A172 (cell line): ENCODE measurements at places on chromosomes 7 and 10. TPM values are rescaled to one million over a fixed set of nuclear protein-coding genes. Genes with fewer than 3 reads are reported as not detected.
A peak's percentile ranks its signal among the peaks of the same experiment; 100 is the strongest.

- no peak for DNase-seq
Measured at GRCh38 chr10:11806706-11807105, 16.4 kb upstream of the PROSER2 start.

DNA sequence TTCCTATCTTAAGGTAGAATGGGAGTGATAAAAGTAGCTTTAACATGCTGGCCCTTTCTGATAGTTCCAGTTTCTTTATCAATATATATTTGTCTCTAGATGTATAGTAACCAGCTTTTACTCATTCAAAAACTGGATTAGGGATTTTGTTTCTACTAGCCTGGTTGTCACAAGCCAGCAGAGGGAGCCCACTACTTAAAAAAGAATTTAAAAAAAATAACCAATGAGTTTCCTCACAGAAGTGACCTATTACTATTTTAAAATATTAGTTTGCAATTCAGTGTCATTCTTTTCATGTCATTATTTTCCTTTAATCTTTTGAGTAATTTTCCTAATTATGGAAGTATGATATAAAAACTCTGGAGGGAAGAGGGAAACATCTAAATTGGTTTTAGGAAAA is 142.1 kb downstream of the PHTF2 start:
- DNase-seq, result peak; percentile 42

DNA sequence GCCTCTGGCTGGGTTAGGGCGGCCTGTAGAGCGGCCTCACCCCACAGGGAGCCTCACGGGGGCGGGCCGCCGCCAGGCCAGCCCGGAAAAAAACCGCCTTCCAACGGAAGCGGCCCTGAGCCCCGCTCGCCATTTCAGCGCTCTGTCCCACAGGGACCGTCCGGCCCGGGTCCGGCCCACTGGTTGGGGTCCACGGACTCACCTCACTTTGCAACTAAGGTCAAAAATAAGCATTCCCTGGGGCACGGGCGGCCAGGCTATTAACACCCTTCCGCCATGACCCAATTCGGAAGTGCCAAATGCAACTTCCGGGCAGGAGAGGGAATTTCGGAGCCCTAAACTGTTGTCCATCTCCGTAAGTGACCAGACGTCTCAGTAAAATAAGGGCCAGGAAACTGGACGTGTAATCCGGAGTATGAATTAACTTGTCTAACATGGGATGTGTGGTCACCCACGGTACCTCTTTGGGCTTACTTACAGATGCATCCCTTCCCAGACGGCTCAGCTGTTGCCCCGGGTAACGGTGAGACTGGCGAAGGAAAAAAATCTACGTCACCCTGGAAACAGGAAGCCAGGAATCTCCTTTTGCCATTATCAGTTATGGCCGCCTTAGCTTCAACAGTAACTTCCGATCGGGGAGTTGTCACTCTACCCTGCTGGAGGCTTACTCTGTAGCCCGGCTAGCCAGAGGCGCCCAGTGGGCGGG is at the start of gene BBIP1:
TSS of gene BBIP1 (minus strand) at position 538 of the 706 bp plus-strand sequence. CDS start 1,023 bp downstream, outside the sequence.
- peak; percentile 100 for DNase-seq

DNA sequence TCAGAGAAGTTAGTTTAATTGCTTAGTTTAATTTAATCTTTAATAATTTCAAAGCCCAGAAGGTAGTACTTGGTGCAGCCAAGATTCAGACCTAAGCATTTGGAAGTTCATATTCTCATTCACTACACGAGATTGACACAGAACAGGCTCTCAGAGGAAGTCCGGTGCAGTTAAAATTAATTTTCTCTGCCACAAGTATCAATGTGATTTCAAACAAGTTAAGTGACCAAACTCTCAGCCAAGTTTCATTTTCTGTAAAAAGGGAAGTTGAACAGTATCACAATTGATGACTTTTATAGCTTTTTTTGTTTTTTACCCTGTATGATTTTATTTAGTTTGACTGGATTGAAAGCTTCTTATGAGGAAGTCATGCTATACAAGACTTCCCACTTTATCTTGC is 1494.9 kb upstream of the LRRTM3 start:
- no peak for DNase-seq

GRCh38 chr10:87675396-87676376 is 16.0 kb downstream of the PAPSS2 start:
- DNase-seq, result peak; percentile 80

DNA sequence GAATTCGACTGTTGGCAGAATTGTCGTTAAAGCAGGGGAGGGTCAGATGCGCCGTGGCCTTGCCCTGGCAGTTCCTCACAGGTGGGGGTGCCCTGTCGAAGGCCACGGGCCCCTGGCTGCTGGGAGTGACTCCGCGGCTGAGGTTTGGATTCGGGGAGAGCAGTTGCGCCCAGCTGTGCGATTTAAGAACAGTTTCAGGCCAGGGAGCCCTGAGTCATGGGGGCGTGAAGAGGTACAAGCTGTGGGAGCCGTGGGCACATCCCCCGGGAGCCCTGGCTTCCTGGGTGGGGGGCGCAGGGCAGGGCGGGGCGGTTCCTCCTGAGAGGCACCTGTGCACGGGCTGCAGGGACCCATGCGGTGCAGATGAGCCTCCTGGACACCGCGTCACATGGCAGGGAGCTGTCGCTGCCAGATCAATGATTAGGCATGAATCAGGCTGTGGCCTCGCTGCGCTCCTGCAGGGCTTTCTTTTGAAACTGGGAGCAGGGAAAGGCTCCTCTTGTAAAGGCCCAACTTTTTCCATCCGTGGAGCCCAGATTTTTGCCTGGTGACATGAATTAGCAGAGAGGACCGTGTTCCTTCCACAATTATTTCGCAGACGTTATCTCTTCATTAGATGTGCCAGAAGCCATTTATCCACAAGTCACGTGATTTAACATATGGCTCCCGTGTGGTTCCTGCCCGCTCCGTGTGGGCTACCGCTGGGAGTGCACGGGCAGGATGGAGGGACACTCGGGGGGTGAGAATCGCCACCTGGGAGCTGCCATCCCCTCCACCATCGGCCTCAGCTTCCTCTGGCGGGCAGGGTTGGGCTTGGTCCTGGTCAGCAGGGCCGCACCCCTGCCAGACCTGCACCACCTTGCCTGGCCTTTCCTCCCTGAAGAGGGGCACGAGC is 918 bp downstream of the PWWP2B start:
- DNase-seq, result peak; percentile 33

DNA sequence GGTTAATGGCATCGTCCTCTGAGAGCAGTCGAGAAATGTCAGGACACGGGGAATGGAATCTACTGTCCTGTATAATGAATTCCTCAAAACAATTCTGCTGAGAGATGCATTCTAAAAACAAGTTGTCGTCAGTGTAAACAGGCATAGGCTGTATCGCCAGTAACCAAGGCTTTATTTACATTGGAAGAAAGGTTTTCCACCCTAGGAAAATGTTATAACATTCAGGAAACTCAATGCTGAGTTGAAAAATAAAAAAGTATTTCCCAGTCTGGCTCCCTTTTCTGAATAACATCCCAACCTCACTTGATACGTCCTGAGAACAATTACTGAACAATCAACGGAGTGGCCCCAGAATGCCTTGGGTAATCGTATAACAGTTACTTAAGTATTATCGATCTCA is 79.6 kb upstream of the UCN3 start:
- no peak for DNase-seq

DNA sequence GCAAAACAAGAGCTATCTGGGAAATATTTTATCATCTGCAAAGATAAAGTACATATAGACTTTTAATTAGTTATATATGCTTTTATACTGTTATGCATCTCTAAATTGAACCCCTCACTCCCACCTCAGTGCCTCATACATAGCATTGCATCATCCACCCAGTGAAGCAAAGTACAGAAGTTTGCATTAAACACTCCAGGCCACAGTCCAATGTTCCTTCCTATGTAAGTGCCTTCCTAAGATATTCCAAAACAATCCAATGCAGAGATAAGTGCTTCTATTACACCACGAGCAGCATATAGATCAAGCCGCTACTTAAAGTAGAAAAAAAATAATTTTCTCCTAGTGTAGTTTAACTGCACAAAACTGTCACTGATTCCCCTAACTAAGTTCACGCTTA is 3.4 kb downstream of the CPXM2 start:
- DNase-seq, result no peak

EVX1 gene
- not detected in 2 replicates for total RNA-seq
